ENCODE measurements at places on chromosomes 1 and 21.

DNA sequence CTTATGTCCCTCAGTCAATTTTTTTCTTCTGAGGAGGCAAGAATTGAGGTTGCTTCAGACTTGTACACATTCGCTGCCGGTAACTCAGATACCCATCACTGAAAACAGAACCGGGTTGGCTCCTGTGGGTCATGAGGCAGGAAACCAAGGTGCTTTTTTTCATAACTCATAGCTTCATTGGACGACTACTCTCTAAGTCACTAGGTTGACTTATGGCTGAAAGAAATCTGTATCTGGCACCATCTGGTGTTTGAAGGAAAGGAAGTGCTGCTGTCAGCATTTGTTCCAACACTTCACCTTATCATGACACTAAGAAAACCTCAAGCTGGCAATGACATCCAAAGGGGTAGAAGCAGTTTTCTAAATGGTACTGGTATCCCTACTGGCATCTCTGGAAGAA is 82.3 kb downstream of the TBX19 start:
- DNase-seq, result no peak

DNA sequence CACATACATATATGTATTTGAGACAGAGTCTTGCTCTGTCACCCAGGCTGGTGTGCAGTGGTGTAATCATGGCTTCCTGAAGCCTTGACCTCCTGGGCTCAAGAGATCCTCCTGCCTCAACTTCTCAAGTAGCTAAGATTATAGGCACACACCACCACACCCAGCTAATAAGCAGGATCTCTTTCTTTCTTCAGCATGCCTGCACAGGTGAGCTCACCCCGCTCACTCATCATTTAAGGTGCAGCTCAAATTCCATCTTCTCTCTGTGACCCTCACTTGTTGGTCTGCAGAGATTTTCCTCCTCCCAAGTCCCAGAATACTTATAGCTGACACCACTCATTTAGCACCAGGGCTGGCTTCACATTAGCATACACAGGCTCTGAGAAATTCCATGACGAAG is 209.1 kb upstream of the MAP1LC3C start:
- DNase-seq, result no peak

DNA sequence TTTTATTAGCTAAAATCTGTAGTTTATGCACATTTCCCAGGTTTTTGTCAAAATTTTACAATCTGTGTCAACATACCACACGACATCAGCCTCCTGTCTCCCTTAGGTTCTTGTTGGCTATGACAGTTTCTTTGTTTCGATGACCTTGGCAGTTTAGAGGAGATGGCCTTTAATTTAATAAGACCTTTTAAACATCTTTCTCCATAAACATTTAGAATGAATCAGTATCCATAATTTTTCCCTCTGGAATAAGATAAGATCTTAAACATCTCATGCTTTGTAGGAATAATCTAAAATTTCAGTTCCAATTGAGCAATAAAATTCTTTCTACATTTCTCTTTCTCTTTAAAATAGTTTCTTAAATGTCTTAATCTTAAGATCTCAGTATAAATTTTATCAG is 28.7 kb upstream of the DYRK1A start:
- DNase-seq, result no peak

DNA sequence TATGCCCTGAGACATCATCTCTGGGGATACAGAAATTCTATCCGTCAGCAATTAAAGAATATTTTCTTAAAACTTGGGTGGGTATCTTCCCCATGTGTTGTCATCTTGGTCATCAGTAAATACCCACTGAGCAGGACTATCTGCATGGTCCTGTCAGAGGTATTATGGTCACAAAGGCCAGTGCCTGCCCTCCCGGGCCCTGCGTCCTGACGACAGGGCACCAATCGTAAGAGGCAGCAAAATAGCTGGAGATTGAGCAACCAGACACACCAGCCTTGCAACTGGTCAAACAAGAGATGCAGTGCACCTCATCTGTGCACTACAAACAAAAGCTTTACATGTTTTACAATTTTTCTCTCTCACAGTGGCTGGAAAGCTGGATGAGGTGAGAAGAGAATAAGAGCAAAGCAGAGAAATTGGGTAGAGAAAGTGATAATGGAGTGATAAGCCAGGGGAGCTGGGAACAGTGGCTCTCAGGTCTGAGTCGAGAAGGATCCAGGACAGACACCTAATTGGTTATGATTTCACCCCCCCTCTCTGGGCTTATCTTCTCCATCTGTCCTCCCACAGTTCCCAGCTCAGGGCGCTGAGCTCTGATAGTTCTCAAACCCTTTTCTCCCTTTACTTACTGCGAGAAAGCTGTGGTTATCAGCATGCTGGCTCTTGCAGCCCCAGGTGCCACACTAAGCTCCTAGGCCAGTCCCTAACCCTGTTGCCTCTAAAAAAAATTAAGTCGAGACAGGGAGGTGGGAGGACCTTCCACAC is 8.8 kb upstream of the SRP9 start:
- no peak for DNase-seq

- peak; percentile 55 for DNase-seq
Observed at GRCh38 chr1:202861420-202862132, 27.4 kb downstream of the RABIF start.

- no peak for DNase-seq
Observed at GRCh38 chr1:225427235-225428067, at the start of gene LBR. Gene LBR (minus strand): TSS chr1:225428038. CDS start chr1:225424075, 3,963 bp downstream.

DNA sequence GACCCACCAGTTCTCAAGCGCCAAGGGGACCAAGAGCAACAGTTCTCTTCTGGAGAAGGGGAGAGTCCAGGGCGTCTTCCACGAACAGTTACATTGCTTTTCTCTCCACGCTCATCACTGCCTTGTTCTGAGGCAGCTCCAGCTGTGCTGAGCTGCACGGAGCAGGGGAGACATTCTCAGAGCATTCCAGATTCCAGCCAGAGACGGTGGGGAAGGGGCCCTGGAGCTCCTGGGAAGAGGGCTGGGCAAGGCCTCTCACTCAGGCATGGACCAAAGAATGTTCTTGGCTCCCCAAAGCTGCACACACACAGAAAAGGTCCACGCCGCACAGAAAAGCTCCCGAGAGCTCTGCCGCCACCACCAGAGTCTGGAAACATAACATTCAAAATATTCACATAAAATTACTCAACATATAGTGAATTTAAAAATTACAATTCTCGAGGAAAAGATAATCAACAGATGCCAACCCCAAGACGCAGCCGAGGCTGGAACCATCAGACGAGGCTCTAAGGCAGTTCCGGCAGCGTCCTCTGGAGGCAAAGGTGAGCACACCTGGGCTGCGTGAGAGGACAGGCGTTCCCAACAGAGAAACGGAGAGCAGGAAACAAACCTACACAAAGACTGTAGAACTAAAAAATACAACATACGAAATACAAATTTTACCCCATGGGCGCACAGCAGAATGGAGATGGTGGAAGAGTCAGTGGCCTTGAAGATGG is 40.5 kb downstream of the UBE2G2 start:
- DNase-seq, result no peak

DNA sequence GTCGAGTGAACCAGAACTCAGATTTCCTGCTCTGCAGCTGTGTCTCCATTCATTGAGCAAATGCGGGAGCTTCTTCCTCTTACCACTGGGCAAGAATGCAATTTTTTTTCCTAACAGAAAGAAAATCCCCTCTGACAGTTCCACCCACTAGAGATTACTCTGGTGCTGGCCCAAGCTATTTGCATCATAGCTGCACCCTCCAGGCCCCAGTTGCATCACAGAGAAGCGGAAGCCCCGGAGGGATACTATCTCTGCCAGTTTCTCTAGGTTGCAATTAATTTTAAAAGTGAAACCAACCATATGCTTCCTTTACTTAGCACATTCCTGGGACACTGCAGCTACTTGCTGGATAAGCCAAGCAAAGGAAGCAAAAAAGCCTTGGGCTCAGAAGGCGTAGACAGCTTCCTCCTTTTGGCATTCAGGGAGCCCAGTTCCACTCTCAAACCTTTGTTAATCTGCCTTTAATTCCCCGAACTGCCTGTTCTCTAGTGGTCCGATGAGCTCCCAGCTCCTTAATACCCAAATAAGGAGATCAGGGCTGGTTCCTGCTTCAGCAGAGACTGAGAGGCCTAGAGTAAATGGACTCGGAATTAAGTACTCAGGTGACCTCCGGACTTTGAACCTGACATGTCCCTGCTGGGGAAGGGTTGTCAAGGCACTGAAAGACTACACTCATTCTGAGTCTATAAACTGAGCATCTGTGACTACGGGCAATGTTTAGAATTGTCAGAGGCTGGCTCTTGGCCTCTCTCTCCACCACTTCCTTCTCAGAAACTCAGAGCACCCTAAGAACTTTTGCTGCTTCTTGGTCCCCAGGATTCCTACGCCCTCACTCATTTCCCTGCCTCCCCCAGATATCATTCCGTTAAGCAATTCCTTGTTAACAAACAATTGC is 72.5 kb upstream of the TNFSF18 start:
- DNase-seq, result no peak

DNA sequence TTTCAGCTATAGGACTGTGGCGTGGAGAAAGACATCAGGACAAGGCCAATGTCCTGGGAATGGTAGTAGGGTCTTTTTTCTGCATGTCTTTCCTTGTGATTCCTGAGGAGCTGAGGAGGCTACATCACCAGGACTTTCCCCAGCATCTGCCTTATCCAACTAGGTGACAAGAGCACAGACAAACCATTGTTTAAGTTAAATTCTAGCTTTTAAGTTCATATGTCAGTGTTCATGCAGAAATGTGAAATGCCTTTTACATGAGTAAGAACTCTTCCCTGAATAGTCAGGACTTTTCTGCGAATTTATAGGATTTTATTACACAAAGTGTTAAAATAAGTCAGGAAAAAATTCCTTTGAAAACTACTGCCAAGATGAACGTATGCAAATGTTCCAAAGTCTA is 154.2 kb downstream of the PTGER3 start:
- DNase-seq, result no peak

GRCh38 chr1:226545836-226546596 is 2.5 kb upstream of the STUM start:
- DNase-seq, result no peak

Data from GM19239 (cell line).